ENCODE measurements at places on chromosomes 2 and 18.

GRCh38 chr2:43569921-43570320, 25.9 kb downstream of the THADA start:
- no peak for DNase-seq

- DNase-seq = no peak
These were observed 215.0 kb downstream of the SUCLG1 start for GRCh38 chr2:84243788-84244733.

GRCh38 chr2:191657977-191658376, 20.0 kb upstream of the NABP1 start:
- DNase-seq = no peak

- DNase-seq = no peak
These were observed 138.4 kb upstream of the DLGAP1 start for GRCh38 chr18:4593459-4593858.

DNA sequence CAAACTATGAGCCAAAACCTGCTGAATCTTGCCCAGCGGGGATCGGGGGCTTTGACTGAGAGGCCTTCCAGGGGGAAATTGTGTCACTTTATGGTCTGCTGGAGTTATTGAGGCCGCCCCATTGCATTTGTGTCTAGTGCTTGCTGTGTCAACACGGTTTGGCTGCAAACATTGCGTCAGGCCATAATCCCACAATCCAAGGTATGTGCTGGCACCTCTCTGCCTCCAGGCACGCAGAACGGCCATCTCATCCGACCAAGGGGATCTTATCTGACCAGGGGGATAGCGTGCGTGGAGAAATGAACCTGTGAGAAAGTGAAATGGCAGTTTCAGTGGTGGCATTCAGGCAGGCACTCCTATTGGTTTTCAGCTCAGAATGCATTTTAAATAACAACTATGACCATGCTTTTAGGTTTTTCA, 18.1 kb upstream of the LYPD6B start:
- DNase-seq = no peak

- no peak for DNase-seq
These were observed 618.0 kb upstream of the ZEB2 start for GRCh38 chr2:145137901-145138300.

DNA sequence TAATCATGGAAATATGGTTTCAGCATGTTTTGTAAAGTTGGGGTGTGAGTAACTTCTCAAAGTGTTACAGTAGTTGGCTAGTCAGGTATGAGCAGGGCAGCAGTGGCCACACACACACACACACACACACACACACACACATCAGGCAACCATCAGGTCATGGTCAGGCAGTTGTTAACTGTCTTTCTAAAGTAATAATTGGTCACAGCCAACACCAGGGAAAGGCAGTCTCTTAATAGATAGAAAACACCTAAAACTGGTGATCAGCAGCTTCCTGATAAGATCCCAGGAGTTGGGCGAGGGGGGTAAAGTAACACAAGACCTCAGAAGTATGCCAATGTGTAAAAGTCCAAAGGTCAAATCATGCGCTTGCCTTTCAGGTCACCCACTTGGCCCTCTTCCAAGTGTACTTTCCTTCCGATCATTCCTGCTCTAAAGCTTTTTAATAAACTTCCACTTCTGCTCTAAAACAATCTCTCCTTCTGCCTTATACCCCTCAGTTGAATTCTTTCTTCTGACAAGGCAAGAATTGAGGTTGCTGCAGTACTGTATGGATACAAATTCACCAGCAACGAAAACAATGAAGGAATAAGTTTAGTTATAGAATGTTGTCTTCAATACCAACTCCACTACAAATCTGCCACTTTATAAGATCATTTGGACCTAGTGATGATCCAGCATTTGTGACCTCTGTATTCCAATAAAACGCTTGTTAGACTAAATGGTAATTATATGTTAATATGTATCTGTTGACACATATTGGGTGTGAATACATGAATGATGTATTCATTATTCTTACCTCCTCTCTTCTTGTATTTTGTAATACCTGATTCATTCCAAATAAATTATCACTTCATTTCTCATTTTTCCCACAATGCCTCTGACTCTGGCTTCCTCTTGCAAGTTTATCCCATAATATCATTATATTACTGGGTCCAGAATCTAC, 254.3 kb downstream of the METTL4 start:
- no peak for DNase-seq

DNA sequence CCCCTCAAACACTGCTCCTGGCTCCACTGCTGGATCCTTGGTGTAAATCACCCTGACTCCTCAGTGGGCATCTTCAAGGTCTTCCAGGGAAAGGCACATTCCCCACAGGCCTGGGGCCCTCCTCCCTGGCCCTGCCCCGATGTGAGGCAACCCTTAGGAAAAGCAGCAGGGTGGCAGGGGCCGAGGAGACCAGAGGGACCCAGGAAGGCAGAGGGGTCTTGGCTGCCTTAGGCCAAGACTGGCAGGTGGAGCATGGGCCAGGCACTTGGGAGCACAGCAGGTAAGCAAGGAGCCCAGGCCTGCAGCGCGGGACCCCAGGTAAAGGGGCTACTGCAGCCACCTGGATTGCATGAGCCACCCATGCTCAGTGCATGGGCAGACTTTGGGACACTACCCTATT, 96.9 kb downstream of the GYPC start:
- no peak for DNase-seq

GRCh38 chr18:42536442-42536841, 579.0 kb downstream of the RIT2 start:
- no peak for DNase-seq

GRCh38 chr2:32715391-32715841, 87.6 kb downstream of the TTC27 start:
- DNase-seq = no peak

DNA sequence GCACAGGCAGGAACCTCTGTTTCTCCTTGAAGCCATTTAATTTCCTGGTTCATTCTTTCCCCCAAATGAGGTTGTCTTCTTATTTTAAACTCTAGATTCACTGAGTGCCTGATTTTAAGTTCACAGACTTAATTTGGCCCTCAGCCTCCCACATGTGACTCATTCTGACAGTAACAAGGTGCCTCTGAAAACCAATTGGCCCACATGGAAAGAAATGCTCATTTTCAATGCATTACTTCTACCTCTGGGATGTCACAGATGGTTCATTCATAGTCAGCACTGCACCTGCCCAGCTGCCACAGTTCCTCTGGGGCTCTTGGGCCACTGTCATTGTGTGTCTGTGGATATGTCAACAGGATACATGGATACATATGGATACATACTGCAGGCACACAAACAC, 140.4 kb upstream of the CAPN13 start:
- DNase-seq = no peak

GRCh38 chr2:12051831-12052230, 305.4 kb downstream of the LPIN1 start:
- no peak for DNase-seq

- DNase-seq = no peak
These were observed 56.6 kb downstream of the RALBP1 start for GRCh38 chr18:9531791-9532410.

- DNase-seq = no peak
These were observed 13.8 kb downstream of the TPO start for GRCh38 chr2:1427086-1427485.

DNA sequence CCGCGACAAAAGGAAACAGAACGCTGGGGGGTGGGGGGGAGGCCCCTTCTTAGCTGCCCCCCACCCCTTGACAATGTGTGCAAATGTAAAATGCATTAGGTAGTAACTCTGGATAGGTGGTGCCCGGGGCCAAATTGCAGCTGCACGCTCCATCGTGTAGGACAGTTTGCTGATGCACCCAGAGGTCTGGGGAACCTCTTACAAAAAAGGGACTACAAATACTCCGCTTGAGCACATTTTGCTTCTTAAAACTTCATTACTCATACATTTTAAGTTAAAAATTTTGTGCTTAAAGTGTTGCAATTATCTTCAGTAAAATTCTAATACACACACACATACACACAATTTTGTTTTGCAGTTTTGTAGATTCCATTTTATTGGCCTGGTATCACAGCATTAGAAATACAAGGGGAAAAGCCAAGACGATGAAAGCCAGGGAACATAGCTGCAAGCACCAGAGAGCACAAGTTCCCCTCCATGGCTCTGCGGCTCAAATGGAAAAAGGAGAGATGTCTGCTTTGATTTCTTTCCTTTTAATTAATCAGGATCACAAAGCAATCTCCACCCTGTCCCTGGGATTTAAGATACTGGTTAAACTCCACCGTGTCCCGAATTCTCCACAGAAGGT, 582.1 kb downstream of the ZEB2 start:
- no peak for DNase-seq

GRCh38 chr18:24656551-24657443, 196.4 kb downstream of the HRH4 start:
- no peak for DNase-seq

DNA sequence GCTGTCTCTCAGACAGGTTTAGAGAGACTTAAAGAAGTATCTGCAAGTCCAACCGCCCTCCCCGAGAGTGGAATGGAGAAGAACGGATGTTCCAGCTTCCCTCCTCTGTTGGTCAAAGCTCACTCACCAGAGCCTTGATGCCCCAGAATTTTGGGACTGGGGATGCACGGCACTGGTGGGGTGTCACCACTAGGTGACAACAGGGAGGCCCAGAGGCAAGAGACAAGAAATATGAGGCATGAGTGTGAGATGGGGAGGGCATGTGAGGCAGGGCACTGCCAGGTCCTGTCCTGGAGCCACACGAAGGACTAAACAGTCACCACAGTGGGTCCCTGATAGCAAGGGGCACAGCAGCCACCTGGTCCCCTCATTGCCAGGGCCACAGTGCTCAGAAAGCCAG, 35.1 kb upstream of the SH3BP4 start:
- no peak for DNase-seq

- DNase-seq = no peak
These were observed 200.0 kb downstream of the CCDC102B start for GRCh38 chr18:68997845-68998244.

DNA sequence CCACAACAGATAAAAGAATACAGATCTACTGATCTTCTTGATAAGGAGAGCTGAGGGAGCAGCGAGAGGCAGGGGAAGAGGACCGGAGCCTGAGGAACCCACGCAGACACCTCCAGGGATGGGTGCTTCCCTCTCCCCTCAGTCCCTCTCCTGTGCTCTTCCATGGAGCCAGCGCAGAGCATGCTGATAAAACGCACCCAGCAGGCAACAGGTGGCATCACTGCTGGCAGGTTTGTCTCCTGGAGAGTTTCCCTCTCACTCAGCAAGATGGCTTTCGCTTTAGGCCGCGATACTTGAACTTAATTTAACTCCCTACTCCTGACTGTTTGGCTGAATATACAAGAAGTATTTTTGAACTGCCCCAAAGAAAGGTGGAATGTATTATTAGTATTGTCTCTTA, 163.0 kb upstream of the REV1 start:
- no peak for DNase-seq

DNA sequence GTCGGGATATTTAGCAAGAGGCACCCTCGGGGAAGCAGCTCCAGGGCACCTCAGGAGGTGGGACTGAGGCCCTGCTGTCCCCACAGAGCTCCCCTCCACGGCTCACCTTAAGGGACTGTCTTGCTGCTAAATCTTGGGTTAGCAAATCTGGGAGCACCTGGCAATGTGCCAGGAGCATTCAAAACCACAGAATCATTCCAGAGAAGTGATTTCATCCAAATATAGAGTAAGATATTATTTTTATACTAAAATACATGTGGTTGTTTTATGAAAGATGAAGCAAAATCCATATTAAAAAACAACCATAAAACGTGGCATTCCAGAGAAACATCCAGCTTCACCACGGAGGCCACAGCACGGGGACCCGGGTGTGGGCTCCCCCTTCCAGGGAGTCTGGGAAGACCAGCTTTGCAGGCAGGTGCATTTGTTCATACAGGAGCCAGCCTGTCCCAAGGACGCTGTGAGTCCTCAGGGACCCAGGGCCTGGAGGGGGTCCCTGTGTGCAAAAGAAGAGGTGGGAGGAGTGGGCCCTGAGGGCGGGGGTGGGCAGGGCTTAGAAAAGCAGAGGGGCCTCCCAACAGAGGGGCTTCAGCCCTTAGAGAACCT, 16.3 kb downstream of the HS1BP3 start:
- DNase-seq = no peak

DNA sequence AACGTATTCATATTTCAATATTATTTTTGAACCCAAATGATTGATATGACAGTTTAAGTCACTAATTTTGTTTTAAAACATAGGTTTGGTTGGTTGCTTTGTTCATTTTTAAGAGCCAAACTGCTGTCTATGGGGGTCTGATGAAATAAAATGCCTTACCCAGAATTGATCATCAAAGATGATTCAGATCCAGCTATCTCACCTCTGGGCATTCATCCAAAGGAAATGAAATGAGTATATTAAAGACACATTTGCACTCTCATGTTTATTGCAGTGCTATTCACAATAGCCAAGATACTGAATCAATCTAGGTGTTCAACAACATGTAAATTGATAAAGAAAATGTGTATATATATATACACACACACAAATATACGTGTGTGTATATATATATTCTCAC, 326.9 kb upstream of the GULP1 start:
- no peak for DNase-seq

- DNase-seq = no peak
These were observed 10.2 kb downstream of the NAGK start for GRCh38 chr2:71078624-71079023.

DNA sequence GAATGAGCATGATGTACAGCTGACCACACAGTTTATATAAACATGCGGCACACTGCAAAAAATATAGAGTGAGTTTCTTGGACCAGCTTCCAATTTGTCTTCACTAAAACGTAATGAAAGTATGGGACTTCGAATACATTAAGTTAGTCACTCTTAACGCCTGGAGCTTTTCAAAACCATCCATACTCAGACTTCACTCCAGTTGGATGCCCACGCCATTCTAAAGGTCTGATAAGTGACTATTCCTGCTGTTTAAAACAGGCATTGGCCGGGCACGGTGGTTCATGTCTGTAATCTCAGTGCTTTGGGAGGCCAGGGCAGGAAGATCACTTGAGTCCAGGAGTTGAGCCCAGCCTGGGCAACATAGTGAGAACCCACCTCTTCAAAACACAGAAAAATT, 84.6 kb downstream of the MYL12B start:
- DNase-seq = no peak

- DNase-seq = no peak
These were observed 30.2 kb downstream of the CMPK2 start for GRCh38 chr2:6835467-6835866.

GRCh38 chr18:65221115-65221514, 529.7 kb upstream of the CDH7 start:
- DNase-seq = no peak

- DNase-seq = no peak
These were observed 6.3 kb downstream of the B3GNT2 start for GRCh38 chr2:62202019-62202722.
